Liver (tissue), 10 donors: ENCODE measurements at places on chromosomes 13 and 19.

DNA sequence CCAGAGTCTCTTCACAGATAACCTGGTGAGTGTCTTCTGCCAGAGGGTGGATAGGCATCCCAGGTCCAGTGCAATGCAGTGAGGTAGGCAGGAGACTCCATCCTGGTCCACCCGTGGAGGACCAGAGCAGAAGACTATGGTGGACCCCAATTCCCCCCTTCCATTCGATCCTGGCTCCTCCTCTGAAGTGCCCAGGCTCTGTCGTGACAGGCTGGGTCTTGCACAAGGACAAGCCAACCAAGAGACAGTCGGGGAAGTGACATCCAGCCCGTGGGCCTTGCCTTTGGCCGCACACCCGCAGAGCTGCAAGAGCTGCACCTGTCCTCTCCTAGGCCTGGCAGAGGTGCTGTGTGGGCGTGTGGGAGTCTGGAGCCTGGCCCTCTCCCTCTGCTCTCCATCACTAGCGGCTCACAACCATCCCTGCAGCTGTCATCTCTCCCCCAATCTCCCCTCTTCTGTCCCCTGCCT is 3.1 kb downstream of the ZNF784 start:
- DNase-seq = no peak

GRCh38 chr13:100156788-100157187 is 67.9 kb downstream of the PCCA start:
- DNase-seq = no peak

- DNase-seq = no peak
Observed at GRCh38 chr13:41017159-41017558, 2.0 kb downstream of the ELF1 start.

GRCh38 chr19:14472202-14472938 is 2.8 kb downstream of the PTGER1 start:
- peak; percentile 89 for DNase-seq

- DNase-seq = no peak
Observed at GRCh38 chr13:97278435-97279411, 56.6 kb downstream of the MBNL2 start.

GRCh38 chr19:13051557-13052165 is 51.0 kb downstream of the LYL1 start:
- DNase-seq = peak; percentile 70

DNA sequence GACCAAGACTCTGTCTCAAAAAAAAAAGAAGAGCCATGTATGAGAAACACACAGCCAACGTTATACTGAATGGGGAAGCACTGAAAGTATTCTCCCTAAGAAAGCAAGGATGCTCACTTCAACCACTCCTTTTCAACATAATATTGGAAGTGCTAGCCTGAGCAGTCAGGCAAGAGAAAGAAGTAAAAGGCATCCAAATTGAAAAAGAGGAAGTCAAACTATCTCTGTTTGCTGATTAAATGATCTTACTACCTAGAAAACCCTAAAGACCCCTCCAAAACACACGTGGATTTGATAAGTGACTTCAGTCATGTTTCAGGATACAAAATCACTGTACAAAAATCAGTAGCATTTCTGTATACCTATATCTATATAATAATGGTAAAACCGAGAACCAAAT is 16.2 kb downstream of the WBP4 start:
- DNase-seq = no peak

- DNase-seq = no peak
Observed at GRCh38 chr13:100304229-100304628, 215.3 kb downstream of the PCCA start.

- no peak for DNase-seq
Observed at GRCh38 chr13:109509154-109509900, 277.1 kb downstream of the IRS2 start.

DNA sequence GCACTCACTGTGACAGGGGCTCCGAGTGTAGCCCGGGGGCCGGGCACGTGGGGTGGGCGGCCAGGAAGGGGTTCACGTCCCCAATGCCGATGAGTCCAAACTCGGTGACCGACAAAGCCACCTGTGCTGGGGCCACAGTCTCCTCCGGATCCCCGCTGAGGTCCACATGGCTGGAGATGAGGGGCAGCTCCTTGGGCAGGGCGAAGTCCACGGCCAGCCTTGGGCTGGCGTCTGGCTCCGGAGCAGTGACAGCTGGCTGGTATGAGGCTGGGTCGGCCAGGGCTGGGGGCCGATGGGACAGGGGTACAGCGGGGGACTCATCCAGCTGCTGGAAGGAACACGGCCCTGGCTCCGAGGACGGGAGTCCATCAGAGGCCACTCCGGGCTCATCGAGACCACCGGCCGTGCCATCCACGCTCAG is 15.9 kb upstream of the PLPP2 start:
- DNase-seq = no peak

GRCh38 chr19:54453921-54454780 is 5.2 kb downstream of the LENG8 start:
- no peak for DNase-seq

GRCh38 chr13:112605531-112605990 is 17.6 kb upstream of the TUBGCP3 start:
- no peak for DNase-seq

DNA sequence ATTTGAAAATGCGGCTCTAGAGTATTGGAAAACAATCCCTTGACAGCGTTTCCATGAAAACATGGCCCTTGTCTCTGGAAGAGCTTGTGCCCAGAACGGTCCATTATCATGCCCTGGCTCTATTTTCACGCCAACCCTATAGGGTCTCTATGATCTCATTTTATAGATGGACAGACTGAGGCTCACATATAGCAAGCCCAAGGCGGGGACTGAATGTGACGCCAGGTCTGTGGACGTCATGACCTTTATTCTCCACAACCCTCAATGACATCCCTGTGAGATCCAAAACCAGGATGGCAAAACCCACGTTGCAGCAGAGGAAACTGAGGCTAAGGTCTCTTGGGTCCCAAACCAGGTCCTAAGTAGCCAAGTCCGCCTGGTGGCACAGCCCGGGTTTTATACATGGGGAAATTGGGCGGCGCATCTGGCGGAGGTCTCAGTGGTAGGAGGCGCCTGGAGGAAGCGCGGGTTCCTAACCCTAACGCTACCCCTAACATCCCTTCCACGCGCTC is 425 bp upstream of the COLGALT1 start:
- no peak for DNase-seq

GRCh38 chr19:29812881-29813275 is 1.1 kb downstream of the CCNE1 start:
- DNase-seq = no peak

DNA sequence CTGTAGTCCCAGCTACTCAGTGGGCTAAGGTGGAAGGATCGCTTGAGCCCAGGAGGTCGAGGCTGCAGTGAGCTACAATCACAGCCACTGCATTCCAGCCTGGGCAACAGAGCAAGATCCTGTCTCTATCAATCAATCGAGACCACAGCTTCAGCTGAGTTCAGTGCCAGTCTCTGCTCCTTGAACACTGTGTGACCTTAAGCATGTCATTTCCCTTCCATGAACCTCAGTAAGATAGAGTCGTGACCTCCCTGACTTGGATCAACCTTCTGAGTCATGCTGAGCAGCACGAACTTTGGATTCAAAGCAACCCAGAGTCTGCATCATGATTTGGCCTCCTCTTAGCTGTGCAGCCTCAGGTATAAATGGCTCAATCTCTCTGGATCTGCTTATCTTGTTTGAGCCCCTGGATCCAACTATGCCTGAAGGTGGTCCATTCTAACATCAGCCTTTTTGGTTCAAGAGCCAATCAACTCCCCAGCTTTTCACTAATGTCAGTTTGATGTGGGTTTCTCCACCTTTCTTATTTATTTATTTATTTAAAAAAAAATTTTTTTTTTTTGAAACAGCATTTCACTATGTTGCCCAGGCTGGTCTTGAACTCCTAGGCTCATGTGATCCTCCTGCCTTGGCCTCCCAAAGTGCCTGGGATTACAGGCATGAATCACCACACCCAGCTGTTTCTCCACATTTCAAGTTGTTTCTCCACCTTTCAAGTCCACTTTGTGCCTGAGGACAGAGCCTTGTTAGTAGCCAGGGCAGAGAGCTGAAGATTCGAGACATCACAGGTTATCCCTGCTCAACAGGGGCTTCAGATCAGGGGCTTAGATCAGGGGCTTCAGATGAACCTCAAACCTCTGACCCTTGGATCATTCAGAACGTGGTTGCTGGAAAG is 26.4 kb downstream of the PTPRS start:
- no peak for DNase-seq

DNA sequence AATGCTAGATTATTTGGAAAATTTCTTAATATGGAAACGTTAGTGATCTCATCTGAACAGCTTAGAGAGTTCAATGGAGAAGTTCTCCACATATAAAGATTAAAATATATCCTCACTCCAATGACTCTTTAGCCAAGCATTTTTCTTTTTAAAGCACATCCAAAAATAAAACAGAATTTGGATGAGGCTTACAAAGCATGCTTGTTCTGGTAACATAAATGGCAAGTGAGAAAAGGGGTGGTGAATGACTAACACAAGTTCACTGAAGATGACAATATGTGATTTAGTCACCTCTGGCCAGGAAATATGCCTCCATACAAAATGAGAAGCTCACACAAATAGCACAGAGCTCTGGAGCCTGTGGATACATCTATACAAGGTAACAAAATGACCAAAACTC is 253.0 kb downstream of the PCDH20 start:
- DNase-seq = no peak

DNA sequence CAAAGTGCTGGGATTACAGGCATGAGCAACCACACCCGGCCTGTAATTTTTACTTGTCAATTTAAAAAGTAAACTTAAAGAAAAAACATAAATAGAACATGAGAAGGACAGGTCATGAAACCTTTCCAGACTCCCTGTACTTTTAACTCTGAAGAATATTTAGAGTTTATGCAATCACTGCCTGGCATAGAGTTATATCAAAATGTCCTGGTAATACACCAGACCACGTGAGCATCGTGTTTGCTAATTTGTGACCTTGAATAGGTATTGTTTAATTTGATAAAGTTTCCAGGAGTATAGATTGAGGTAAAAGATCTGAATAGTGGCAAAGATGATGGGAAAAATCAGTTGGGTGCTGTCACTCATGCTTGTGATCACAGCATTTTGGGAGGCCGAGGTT is 81.2 kb upstream of the RNF113B start:
- DNase-seq = no peak

- no peak for DNase-seq
Observed at GRCh38 chr13:69649063-69649392, 458.6 kb upstream of the ATXN8OS start.
